Activated CD4-positive, alpha-beta memory T cell treated with anti-CD3 and anti-CD28 coated beads, Interleukin-2, amount 10 ng/mL, durations not matched to agents 7 days and 5 days (primary cell): ENCODE measurements at places on chromosomes 4 and X. TPM values are rescaled to one million over a fixed set of nuclear protein-coding genes. Genes with fewer than 3 reads are reported as not detected.

- no peak for DNase-seq
- no peak overlapping the region for H3K27ac ChIP-seq
- peaks cover 33% of the 10 kb centered on the region for H3K4me1 ChIP-seq
- no peaks in the 10 kb centered on the region for H3K27me3 ChIP-seq
- no peaks in the 10 kb centered on the region for H3K36me3 ChIP-seq
- H3K4me3 ChIP-seq = no peak overlapping the region
Measured at GRCh38 chr4:103097112-103097511, 2.5 kb downstream of the BDH2 start.

MAGEA9B gene
- not detected for total RNA-seq

LINC00632 gene
- total RNA-seq = 39.9 TPM

DNA sequence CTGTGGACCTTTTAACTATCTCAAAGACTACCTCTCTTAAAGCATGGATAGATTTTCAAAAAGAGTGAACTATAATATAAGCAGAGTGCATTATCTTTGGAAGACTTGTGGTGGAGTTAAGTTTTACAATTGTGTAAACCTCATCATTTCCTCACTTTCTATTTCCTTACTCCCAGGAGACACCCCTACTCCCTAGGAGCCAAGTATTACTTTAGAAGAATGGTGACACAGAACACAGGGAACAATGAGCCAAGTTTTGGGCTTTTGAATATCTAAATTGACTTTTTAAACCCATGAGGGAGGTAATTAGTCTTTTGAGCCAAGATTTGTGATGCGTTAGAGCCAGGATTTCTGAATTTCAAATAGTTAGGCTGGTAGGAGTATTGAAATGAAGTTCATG lies 78.9 kb upstream of the UNC5C start:
- no peak overlapping the region for H3K4me3 ChIP-seq
- no peaks in the 10 kb centered on the region for H3K4me1 ChIP-seq
- no peak overlapping the region for H3K27ac ChIP-seq
- no peaks in the 10 kb centered on the region for H3K27me3 ChIP-seq

DNA sequence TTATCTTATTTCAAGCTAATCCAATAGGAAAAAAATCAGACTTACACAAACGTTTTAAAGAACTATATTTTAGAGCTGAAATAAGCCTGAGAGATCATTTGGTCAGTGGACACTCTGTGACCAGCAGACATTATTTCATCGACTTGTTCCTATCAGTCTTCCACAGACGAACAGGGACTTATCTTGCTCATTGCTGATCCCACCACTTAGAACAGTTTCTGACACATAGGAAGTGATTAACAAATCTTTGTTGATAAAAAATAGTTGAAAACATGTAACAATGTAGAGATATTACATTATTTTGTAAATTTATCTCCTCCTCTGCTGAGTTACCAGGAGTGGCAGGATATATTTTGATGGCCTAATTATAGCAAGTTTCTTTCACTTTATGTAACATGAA lies 65.8 kb downstream of the TAPT1 start:
- H3K27me3 ChIP-seq = no peaks in the 10 kb centered on the region
- H3K27ac ChIP-seq = no peak overlapping the region
- no peak overlapping the region for H3K4me3 ChIP-seq
- peaks cover 20% of the 10 kb centered on the region for H3K36me3 ChIP-seq
- no peak for DNase-seq

REELD1 gene
- not detected for total RNA-seq

GRCh38 chr4:186722796-186723291 lies 812 bp downstream of the FAT1 start:
- H3K27me3 ChIP-seq = peaks cover 43% of the 10 kb centered on the region
- peak overlapping the region; percentile 10 for H3K27ac ChIP-seq
- H3K4me3 ChIP-seq = peak overlapping the region; percentile 27

DNA sequence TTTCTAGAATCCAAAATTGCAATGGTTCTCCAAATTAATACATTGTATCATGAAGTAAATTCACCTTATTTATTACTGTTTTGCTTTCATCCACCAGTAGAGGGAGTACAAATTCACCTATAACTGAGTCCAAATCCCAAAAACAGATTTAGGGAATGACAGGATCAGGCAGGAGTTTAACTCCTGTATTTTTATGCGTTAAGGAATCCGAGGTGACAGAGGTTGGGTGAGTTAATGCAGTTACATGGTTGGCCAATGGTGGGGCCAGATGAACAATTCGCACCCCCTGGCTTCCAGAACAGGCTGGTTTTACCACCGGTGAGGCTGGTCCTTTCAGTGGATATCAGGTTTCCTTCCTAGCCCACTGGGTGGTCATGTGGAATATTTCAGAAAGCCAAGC lies 82.4 kb downstream of the MTNR1A start:
- H3K27ac ChIP-seq = no peak overlapping the region
- DNase-seq = no peak
- no peaks in the 10 kb centered on the region for H3K4me1 ChIP-seq
- no peaks in the 10 kb centered on the region for H3K27me3 ChIP-seq

DNA sequence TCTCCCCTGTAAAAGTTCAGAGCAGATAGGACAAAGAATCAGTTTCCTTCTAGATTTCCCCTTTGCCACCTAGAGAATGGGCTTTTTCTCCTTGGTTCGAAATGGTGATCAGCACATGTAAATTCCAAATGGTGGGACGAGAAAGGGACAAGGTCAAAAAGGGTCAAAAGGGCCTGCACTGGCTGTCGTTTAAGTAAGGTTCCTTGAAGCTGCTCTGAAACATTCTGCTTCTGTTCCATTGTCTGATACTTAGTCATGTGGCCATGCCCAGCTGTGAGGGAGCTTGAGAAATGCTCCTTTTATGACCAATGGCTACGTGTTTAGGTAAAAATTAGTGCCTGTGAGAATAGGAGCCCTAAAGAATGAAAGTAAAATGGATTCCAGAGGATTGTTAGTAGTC lies 165.9 kb upstream of the CENPE start:
- H3K4me1 ChIP-seq = no peaks in the 10 kb centered on the region
- no peaks in the 10 kb centered on the region for H3K27me3 ChIP-seq
- H3K36me3 ChIP-seq = no peaks in the 10 kb centered on the region
- H3K4me3 ChIP-seq = no peak overlapping the region

- DNase-seq = no peak
- H3K4me3 ChIP-seq = no peak overlapping the region
- no peaks in the 10 kb centered on the region for H3K27me3 ChIP-seq
- no peaks in the 10 kb centered on the region for H3K36me3 ChIP-seq
Measured at GRCh38 chrX:125093852-125094251, 225.8 kb upstream of the TEX13C start.

DNA sequence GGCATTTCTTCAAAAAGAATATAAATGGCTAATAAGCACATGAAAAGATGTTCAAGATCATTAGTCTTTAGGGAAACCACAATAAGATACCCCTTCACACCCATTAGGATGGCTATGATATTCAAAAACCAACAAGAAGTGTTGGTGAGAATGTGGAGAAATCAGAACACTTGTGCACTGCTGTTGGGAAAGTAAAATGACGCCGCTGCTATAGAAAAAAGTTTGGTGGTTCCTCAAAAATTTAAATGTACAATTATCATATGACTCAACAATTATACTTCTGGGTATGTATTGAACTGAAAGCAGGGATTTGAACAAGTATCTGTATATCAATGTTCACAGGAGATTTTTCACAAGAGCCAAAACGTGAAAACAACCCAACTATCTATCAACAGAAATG lies 29.4 kb upstream of the NEUROG2 start:
- H3K4me1 ChIP-seq = no peaks in the 10 kb centered on the region
- no peak for DNase-seq

TMEM156 gene
- total RNA-seq = 28.2 TPM

- no peaks in the 10 kb centered on the region for H3K4me1 ChIP-seq
- H3K4me3 ChIP-seq = no peak overlapping the region
- no peak for DNase-seq
- no peaks in the 10 kb centered on the region for H3K27me3 ChIP-seq
- H3K27ac ChIP-seq = no peak overlapping the region
Measured at GRCh38 chrX:110397339-110397738, 38.7 kb downstream of the RTL9 start.

DNA sequence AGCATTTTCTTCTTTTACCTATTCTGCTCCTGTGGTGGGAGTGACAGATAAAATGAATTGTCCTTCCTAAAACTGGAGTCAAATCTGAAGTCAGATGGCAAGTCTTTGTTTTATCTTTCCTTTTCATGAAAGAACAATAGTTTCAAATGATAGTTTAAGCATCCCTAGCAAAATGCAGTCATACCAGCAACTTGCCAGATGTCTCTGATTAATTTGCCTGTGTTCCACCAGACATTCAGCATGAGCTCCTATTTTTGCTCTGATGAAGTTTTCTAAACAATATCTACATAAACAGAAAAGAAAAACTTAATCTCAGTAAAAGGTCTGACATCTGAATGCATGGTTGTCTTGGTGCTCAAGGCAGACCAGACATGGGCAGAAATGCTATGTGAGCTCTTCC lies 15.2 kb downstream of the PRKG2 start:
- no peaks in the 10 kb centered on the region for H3K36me3 ChIP-seq
- no peak for DNase-seq
- H3K27ac ChIP-seq = no peak overlapping the region
- H3K4me3 ChIP-seq = no peak overlapping the region

DNA sequence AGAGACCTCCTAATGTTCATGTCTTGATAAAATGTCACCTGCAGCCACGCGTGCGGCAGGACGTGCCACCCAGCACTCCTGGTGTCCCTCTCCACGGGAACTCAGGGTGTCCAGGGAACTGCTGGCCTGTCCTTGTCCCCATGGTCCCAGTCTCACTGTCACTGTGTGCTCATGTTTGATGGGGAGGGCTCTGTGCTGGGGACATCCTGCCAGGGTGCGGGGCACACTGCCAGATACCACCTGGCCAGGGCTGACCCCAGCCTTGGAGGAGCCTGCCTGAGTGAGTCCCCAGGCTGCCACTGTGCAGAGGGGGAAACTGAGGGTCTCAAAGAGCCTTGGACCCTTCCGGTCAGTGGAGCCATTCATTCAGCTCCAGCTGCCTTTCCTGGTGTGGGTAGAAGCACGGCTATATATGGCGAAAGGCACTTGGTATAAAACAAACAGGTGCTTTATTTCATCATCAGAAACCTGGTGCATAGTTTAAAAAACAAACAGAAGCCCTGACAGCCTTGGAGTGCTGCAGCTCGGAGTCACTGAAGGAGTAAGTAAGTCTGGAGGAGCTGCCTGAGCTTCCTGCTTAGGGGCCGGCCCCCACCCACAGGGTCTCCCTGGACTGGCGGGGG lies 33.0 kb downstream of the NOP14 start:
- peaks cover 54% of the 10 kb centered on the region for H3K36me3 ChIP-seq
- peak overlapping the region; percentile 56 for H3K27ac ChIP-seq
- H3K27me3 ChIP-seq = no peaks in the 10 kb centered on the region
- no peak overlapping the region for H3K4me3 ChIP-seq
- no peak for DNase-seq

DNA sequence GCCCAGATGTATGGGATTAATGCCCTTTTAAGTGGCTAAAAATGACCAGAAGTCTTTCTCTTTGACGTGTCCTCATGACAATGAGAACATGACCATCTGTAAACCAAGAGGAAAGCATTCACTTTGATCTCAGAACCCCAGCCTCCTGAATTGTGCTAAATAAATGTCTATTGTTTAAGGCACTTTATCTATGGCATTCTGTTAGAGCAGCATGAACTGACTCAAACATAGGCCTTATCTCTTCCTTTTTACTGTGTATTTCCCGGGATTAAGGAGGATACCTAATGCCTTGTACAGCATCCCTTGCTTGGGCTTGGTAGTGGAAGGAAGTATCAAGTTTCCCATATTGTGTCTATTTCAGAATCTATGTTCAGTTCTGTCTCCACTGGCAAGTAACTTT lies 47.2 kb upstream of the HS3ST1 start:
- H3K36me3 ChIP-seq = peaks cover 2% of the 10 kb centered on the region
- peaks cover 2% of the 10 kb centered on the region for H3K27me3 ChIP-seq
- DNase-seq = no peak

DNA sequence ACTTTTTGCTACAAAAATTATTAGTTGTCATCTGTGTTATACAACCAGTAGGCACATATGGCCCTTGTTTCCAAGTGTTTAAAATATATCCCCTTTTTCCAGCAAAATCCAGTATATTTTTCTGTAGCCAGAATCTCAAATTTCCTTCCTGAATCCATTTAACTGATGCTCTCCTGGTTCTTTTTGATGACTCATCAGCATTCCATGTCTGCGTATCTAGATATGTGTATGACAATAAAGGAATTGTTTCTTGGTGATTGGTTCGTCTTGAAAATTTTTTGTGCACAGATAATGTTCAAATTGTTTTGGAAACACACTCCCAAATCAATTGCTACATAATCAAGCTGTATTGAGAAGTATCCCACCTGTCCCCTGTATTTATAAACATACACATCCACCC lies 98.3 kb downstream of the ITM2A start:
- H3K36me3 ChIP-seq = no peaks in the 10 kb centered on the region
- DNase-seq = no peak
- peaks cover 42% of the 10 kb centered on the region for H3K4me1 ChIP-seq
- no peaks in the 10 kb centered on the region for H3K27me3 ChIP-seq

GRCh38 chr4:23970201-23970850 lies 80.5 kb upstream of the PPARGC1A start:
- no peaks in the 10 kb centered on the region for H3K4me1 ChIP-seq
- H3K4me3 ChIP-seq = no peak overlapping the region
- no peak for DNase-seq
- H3K27ac ChIP-seq = no peak overlapping the region
- no peaks in the 10 kb centered on the region for H3K27me3 ChIP-seq

- no peak overlapping the region for H3K27ac ChIP-seq
- H3K27me3 ChIP-seq = no peaks in the 10 kb centered on the region
- H3K4me1 ChIP-seq = no peaks in the 10 kb centered on the region
- no peaks in the 10 kb centered on the region for H3K36me3 ChIP-seq
- no peak for DNase-seq
- no peak overlapping the region for H3K4me3 ChIP-seq
Measured at GRCh38 chr4:144304025-144304424, 163.5 kb upstream of the GYPA start.

TCEAL2 gene
- total RNA-seq = not detected

DNA sequence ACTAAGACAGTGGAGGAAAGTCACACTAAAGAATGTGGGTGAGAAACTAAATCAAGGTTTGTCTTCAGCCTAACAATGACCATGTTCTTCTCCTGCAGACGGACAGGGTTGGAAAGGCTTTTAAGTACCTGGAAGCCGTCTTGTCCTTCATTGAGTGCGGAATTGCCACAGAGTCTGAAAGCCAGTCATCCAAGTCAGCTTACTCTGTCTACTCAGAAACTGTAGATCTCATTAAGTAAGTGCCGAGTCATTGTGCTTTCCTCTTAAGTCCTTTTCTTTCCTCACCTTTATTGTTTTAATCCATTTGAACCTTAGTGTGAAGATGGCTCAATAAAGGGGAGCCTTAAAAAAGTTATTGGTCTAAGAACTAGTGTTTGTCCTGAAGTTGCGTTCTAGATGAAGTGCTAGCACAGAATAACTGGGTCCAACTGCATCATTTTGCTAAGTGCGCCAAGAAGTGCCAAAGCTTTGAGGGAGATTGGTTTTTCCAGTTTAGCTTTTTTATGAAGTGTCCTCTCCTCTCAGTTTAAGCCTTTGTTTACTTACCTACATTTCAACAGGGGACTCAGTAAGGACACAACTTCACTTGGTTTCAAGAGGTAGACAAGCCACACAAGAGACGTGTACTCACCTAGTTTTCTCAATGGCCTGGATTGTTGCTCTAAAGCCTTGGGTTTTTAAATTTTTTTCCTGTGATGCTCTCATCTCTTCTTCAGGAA lies 89.3 kb downstream of the KLHL8 start:
- peaks cover 78% of the 10 kb centered on the region for H3K36me3 ChIP-seq
- DNase-seq = no peak
- H3K4me1 ChIP-seq = no peaks in the 10 kb centered on the region
- H3K4me3 ChIP-seq = no peak overlapping the region

GRCh38 chr4:125573368-125573767 lies 258.6 kb downstream of the FAT4 start:
- no peak overlapping the region for H3K4me3 ChIP-seq
- no peak overlapping the region for H3K27ac ChIP-seq
- no peaks in the 10 kb centered on the region for H3K27me3 ChIP-seq
- no peaks in the 10 kb centered on the region for H3K36me3 ChIP-seq
- no peak for DNase-seq
